ENCODE measurements at places on chromosomes 1 and 21.

- DNase-seq = no peak
These were observed 61.0 kb downstream of the IER5 start for GRCh38 chr1:181149326-181150125.

DNA sequence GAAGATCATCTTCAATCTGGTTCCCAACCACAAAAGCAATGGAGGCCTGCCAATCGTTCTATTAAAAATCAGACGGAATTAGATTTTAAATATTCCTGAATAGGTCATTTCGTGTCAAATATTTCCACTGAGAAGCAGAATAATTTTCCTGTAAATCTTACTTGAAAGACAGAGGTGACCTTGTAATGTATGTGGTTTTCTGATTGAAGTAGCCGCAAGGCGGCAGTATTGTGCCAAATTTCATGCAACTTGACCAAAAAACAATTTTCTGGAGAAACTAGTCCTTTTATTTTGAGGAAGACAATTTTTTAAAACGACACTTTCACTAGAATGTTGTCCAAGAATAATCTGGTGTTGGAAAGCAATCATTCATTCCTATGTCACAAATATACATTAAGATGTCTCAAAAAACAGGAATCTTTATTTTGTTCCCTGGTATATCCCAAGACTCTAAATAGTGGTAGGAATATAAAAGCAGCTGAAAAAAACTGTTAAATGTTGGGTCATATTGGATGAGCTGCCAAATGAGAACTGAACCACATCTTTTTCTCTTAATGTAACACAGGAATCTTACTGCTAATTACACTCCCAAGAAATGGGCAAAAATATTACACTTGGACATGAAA, 33.6 kb downstream of the SPAG17 start:
- no peak for DNase-seq

GRCh38 chr1:30249446-30250337, 473.7 kb downstream of the MATN1 start:
- DNase-seq = no peak

DNA sequence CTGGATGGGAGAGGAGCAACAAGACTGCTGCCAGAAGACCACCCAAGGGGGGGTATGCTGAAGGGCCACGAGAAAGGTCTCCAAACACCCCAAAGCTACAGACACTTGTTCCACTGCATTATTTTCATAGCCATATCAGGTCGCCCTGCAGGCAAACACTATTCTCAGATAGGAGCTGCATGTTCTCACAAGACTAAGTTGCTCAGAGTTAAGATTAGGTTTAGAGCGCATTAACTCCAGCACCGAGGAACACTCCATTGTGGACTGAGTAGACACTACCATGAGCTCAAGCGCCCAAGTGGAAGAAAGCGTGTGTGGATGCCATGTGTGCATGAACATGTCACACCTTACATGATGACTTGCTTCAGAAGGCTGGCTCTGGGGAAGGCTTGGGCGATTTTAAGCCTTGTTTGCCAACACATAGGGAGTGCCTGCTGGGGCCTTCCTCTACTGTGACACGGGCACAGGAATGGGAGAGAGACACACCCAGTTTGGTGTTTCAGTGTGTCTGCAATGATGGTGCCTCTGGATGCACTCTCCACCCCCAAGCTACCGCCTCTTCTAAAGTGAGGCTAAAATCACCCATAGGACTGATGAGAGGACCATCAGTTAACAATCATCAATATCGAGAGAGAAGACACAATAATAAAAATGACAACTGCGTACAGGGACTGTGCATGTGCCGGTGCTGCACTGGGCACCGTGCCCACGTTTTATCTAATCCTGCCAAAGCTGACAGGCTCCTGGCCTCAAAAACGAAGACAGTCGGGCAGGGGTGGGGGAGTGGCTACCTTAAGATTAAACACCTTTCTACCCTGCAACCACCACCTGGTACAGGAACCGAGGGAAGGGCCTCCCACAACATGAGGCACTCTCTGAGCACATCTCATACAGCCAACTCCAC, 34.9 kb downstream of the SSBP3 start:
- DNase-seq = no peak

DNA sequence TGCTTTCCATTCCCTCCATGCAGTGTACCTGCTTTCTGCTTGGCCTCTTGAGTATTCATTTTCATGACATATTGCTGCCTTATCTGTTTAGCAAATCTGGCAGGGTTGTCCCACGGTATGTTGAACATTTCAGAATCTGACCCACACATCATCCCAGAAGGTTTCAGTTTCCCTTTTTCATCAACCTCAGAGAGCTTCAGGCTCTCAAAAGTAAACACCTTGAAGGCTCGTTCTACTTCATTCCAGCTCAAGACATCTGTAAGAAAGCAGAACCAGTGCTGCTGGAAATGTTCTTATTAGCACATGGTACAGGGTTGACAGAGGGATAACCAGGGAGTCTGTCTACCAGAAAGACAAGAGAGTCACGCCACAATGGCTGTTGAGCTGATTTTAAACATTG, 103.6 kb downstream of the SPAG17 start:
- no peak for DNase-seq

DNA sequence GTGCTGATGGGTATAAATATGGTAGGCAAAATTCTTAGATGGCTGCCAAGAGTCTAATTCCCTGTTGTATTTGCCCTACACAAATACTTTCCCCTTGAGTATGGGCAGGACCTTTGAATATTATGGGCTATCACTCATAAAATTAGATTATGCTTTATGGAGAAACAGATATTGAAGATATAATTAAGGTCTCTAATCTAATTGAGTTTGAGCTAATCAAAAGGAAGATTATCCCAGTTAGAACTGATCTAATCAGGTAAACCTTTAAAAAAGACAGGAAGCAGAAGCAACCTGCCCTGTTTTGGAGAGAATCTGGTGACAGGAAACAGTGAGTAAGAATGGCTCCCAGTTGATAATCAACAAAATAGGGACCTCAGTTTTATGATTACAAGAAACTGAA, 609.0 kb upstream of the PRMT6 start:
- no peak for DNase-seq

GRCh38 chr1:26582053-26582835, 52.7 kb downstream of the RPS6KA1 start:
- no peak for DNase-seq

DNA sequence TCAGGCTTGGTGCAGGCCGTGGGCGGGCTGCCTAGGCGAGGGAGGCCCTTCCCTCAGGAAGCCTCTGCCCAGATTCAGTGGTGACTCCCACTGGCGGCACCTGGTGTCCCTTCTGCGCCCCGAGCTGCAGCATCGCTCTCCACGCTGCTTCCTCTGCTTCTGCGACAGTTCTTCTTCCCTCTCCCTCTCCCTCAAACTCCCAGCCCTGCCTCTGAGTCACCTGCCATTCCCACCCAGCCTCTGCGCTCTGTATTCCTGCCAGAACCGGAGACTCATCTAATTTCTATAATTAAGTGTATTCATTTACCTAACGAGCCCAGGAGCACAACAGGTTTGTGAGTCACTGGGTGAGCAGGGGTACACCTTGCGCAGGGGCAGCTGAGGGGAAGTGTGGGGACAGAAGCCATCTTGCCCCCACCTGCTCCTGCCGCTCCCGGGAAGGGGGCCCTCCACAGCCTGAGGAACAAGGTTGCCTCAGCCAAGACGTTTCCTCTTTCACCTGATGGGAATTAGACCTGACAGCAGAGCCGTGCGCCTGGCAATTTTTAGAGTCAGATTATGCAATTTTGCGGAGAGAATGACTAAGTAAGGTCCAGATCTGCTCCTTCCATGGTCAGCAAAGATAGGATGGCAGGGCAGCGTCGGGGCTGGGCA, 19.4 kb downstream of the KCNC4 start:
- DNase-seq = no peak

- no peak for DNase-seq
These were observed 16.4 kb downstream of the TCEANC2 start for GRCh38 chr1:54069791-54070170.

- DNase-seq = no peak
These were observed 6.2 kb upstream of the EXTL1 start for GRCh38 chr1:26015358-26015757.

DNA sequence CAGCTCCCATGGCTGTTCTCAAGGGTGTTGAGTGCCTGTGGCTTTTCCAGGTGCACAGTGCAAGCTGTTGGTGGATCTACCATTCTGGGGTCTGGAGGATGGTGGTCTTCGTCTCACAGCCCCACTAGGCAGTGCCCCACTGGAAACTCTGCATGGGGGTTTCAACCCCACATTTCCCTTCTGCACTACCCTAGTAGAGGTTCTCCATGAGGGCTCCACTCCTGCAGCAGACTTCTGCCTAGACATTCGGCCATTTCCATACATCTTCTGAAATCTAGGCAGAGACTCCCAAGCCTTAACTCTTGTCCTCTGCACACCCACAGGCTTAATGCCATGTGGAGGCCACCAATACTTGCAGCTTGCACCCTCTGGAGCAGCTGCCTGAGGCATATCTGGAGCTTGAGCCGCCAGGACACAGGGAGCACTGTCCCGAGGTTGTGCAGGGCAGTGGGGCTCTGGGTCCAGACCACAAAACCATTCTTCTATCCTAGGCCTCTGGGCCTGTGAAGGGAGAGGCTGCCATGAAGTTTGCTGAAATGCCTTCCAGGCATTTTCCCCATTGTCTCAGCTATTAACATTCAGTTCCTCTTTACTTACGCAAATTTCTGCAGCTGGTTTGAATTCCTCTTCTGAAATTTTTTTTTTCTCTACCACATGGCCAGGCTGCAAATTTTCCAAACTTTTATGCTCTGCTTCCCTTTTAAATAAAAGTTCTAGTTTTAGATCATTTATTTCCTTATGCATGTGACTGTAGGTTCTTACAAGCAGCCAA, 8.8 kb upstream of the CAPN8 start:
- DNase-seq = no peak

DNA sequence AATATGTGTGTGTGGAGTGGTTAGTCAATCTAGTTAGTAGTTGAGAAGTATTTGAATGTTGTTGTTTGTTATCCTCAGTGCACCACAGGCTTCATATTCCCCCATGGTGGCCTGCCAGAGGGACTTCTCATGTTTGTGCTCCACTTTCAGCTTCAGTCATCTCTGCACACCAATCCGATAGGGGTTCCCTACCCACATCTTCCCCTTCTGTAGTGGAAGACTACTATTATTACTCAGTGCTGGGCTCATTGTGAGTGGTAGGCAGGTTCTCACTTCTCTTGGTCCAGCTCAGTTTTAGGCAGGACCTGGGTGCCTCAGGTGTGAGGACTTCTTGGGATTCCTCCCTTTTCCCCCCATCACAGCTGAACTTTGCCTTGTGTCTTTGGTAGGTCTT, 14.2 kb downstream of the MT1HL1 start:
- no peak for DNase-seq
